ENCODE measurements at places on chromosomes 16 and 17. TPM values are rescaled to one million over a fixed set of nuclear protein-coding genes. Genes with fewer than 3 reads are reported as not detected.

DNA sequence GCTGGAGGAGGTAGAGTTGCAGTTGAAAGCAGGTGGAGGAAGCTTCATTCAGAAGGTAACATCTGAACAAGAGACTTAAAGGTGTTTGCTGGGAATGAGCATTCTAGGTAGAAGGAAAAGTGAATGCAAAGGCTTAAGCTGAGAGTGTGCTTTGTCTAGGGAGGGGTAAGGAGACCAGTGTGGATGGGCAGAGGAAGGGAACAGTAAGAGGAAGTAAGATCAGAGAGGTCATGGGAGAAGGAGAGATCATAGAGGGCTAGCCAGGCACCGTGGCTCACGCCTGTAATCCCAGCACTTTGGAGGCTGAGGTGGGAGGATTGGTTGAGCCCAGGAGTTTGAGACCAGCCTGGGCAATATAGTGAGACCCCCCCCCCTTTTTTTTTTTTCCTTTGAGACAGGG lies 3.3 kb downstream of the STX4 start:
- DNase-seq: no peak

Gene ITGAD
- not detected for total RNA-seq

- no peak for DNase-seq
Observed at GRCh38 chr16:76947749-76948148, 243.2 kb upstream of the MON1B start.

Gene DHRS7C
- not detected for total RNA-seq

- DNase-seq: no peak
Observed at GRCh38 chr17:76193591-76193990, 46.7 kb downstream of the RNF157 start.

GRCh38 chr17:17189559-17189958 lies 16.6 kb downstream of the PLD6 start:
- DNase-seq: no peak

DNA sequence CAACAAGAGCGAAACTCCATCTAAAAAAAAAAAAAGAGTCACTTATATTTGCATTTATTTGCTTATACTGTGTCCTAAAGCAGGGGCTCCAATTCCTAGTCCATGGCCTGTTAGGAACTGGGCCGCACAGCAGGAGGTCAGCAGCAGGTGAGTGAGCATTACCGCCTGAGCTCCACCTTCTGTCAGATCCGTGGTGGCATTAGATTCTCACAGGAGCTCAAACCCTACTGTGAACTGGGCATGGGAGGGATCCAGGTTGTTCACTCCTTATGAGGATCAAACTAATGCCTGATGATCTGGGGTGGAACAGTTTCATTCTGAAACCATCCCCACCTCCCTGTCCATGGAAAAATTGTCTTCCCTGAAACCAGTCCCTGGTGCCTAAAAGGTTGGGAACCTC lies 24.9 kb downstream of the ITGB3 start:
- DNase-seq: no peak
